ENCODE measurements at places on chromosomes 11 and 22. TPM values are rescaled to one million over a fixed set of nuclear protein-coding genes. Genes with fewer than 3 reads are reported as not detected.
A peak's percentile ranks its signal among the peaks of the same experiment; 100 is the strongest.

FGF19 gene
- polyA plus RNA-seq, result not detected

ZC3H12C gene
- polyA plus RNA-seq, result 0.08 TPM

LGR4 gene
- 1.2 TPM for polyA plus RNA-seq

IL18 gene
- polyA plus RNA-seq, result not detected

GRCh38 chr22:22761606-22761962, 117.2 kb downstream of the GGTLC2 start:
- no peak for DNase-seq

GRCh38 chr11:28815110-28815509, 706.9 kb downstream of the METTL15 start:
- DNase-seq, result no peak

DNA sequence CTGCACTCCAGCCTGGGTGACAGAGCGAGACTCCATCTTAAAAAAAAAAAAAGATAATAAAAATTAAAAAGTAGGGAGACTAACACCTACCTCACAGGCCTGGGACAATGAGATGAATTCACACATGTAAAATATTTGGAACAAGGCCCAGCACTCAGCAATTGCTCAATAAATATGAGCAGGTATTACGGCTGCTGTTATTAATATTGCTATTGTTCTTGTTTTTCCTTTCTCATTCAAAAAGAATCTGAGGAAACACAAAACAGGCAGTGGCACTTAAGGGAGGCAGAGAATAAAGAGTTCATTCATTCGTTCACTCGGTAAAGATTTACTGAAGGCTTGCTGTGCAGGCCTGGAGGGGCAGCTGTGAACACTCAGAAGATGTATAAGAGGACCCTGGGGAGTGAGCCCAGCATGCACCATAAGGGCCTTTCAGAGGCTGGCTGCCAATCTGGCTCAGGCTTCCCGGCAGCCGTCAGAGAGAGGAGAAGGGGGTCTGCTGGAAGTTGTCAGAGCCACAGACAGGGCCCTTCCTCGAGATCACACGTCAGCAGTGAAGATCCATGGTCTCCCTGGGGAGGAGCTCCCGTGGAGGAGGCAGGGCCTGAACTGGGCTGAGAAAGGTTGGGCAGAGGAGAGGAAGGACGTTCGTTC, 51.6 kb upstream of the TCF20 start:
- DNase-seq, result no peak

DNA sequence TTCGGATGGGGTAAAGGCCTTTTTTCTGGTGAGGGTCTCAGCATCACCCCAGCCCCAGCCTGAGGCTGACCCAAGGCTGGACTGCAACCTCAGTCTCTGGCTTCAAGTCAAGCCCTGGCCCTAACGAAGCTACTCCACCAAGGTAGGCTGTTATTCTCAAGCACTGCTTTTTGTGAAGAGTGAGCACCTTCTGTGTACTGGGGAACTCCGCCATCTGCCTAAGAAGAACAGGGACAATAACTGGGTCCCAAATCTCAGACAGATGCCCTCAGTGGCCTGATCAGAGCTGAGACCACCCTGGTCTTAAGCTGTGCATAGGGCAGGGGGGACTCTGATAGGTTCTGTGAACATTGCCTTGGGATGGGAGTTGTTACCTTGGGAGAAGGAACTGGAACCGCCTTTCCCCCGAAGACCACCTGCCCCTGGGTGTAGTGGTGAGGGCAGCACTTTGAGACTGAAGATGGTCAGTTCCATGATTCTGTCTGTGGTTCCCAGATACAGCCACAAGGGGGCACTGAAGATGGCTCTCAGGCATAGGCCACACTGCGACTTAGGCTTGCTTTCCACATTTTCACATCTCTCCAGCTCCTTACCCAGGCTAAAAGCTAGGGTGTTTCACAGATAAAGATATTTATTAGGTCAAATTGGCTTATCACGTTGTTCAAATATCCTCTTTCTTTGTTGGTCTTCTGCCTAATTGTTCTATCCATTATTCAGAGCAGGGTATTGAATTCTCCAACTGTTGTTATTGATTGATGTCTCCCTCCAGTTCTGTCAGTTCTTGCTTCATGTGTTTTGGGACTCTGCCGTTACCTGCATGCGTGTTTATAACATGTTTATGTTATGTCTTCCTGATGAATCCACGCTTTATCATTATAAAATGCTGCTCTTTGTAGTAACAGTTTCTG, 11.8 kb upstream of the UVRAG start:
- peak; percentile 63 for DNase-seq

DNA sequence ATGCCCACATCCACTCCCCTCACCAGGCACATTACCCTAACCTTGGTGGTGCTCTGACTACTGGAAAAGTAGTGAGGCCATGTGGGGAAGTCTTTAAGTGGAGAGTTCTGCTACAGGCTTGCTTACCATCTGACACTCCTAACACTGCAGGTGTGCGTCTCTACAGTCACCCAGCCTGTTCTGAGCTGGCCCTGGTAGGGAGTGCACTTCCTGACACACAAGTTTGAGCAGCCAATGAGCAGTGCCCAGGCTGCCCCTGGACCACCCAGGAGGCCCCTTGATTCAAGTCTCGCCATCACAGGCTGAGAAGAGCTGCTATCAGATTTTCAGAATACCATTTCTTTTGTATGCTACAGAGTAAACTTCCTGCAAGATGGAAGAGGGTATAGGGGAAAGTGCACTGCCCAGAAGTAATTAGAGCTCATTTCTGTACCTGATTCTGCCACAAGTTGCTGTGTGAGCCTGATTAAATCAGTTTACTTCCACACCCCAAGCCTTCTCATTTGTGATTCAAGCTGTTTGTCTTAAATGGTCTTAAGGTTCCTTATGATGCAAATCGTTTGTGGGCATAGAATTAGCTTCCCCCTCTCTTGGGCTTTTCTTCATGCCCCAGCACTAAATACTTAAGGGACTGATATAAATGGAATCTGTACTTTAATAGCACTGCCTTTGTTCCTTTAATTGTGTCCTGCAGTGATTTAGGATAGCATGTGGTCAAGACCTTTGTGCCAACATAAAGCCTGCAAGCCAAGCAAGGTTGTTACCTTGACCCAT, 22.2 kb downstream of the OPCML start:
- DNase-seq, result no peak

DNA sequence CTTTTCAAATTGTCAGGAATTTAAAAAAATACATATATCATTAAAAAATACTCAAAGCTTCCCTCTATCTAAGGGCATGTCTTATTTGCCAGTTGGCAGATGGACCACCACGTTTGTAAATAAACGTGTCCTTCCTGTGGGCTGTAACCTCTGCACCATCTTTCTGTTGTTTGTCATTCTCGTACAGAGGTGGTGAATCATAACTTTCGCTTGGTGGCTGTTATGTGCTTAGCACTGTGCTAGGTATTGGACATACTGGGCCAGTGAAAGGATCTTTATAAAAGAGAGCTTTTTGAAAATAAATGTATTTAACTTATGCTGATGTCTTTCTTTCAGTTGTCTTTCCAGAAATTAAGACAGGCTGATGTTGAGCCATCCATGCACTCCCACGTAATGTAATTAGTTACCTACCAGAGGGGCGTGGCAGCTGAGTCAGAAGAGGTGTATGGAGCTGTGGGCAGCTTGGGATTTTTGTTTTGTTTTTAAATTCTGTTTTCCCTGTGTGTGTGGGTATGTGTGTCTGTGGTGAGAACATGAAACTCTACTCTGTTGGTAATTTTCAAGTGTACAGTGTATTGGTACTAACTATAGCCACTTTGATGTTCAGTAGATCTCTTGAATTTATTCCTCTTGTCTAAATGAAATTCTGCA, 62.7 kb downstream of the TECTA start:
- DNase-seq, result no peak

DNA sequence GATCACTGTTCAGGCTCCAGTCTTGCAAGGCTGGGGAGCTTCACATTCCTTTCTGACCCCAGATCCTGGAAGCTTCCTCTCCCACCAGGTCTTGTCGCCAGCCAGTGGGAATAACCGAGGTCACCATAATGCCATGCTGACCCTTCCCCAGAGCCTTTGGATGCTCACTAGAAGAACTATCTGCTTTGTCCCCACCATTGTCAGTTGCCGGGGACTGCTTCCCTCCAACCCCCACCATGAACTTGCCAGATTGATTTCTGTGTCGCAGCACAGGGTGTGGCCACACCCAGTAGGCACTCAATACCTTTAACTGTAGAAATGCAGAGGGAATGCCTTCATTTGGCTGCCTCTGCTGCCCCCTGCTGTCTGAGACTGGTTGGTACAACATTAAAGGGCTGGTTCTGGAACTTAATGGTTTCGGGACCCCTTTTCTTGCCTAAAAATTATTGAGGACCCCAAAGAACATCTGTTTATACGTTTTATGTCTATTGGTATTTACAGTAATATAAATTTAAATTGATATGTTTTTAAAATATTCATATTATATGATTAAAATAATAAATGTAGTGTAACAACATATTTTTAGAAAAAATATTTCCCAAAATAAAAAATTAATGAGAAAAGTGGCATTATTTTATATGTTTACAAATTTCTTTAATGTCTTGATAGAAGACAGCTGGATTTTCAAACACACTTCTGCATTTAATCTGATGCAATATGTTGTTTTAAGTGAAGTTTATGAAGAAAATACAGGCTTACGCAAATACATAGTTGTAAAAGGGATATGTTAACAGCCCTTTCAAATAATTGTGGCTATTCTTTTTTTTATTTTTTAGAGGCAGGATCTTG, 6.7 kb upstream of the GDPD5 start:
- peak; percentile 70 for DNase-seq

DNA sequence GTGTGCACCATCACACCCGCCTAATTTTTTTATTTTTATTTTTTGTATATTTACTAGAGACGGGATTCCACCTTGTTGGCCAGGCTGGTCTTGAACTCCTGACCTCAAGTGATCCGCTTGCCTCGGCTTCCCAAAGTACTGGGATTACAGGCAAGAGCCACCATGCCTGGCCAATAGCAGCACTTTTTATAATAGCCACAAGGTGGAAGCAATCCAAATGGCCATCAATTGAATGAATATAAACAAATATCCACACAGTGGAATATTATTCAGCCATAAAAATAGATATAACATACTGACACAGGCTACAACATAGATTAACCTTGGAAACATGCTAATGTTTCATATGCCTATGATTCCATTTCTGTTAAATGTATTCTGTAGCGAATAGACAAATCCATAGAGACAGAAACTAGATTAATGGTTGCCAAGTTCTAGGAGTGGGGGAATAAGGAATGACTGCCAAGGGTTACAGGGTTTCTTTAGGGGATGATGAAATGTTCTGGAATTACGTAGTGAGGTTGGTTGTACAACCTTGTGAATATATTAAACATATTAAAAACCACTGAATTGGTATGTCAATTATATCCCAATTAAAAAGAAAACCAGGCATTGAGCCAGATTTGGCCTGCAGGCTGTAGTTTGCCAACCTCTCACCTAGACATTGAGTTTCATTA, 4.8 kb downstream of the VPS51 start:
- DNase-seq, result no peak

DNA sequence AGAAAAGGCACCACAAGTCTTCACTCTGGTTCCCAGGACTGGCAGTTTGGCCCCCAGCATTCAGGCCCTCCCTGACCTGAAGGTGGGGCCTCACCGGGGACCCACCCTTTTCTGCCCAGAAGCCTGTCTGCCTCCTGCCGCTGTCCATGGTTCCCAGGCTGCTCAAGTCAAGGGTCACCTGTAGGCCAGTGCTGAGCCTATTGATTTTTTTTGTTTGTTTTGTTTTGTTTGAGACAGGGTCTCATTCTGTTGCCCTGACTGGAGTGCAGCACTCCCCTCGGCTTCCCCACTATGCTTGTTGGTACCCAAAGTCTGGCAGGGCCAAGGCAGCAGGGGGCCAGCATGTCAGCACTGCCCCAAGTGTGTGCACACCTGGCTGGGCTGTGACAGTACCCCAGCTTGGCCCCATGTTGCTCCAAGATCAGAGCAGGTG, 11.0 kb upstream of the MED17 start:
- no peak for DNase-seq

Data from naive B cell (primary cell).